Fibroblast of lung (primary cell): ENCODE measurements at places on chromosomes 12 and 14.

DNA sequence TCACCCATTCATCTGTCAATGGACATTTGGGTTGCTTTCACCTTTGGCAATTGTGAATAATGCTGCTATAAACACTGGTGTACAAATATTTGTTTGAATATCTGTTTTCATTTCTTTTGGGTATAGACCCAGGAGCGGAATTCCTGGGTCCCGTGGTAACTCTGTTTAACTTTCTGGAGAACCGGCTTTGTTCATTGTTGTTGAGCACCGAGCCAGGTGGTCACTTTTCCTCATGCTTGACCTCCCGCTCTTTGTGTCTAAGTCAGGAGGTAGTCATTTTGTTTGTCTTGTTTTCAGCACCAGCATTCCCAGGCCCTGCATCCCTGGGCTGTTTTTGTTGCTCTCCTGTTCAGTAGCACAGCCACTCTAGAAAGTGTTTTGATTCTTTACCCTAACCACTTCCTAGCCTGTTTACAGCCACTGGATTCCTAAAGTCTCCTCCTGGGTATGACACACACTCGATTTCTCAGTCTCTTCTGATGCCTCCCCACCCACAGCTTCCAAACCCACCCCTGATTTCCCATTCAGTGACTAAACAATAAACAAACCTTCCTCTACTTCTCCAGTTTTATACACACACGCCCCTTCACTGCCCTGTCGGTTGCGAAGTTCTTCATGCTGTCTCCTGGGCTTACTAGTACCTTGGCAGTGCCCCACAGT lies 37.9 kb downstream of the B4GALNT3 start:
- no peak overlapping the region for H3K27ac ChIP-seq
- no peak for DNase-seq
- no peaks in the 10 kb centered on the region for H3K27me3 ChIP-seq
- H3K4me1 ChIP-seq = no peaks in the 10 kb centered on the region

DNA sequence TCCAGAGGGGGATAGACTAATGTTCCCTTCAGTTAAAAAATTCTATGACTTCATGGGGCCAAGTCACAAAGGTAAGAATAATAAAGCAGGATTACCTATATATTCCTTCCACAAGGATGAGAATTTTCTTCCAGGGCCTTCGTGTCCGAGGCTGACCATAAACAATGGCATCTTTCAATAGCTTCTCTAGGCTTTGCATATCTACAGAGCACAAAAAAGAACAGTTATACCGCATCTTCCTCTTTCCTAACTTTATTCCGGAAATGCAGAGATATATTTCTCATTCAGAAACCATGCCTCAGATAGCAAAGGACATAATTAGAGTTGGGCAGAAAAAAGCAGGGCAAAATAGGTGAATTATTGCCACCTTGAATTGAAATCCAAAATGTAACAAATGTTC lies 58.3 kb upstream of the ISM2 start:
- DNase-seq = no peak
- no peaks in the 10 kb centered on the region for H3K27me3 ChIP-seq
- peaks cover 5% of the 10 kb centered on the region for H3K36me3 ChIP-seq
- no peaks in the 10 kb centered on the region for H3K4me1 ChIP-seq
- H3K27ac ChIP-seq = no peak overlapping the region

DNA sequence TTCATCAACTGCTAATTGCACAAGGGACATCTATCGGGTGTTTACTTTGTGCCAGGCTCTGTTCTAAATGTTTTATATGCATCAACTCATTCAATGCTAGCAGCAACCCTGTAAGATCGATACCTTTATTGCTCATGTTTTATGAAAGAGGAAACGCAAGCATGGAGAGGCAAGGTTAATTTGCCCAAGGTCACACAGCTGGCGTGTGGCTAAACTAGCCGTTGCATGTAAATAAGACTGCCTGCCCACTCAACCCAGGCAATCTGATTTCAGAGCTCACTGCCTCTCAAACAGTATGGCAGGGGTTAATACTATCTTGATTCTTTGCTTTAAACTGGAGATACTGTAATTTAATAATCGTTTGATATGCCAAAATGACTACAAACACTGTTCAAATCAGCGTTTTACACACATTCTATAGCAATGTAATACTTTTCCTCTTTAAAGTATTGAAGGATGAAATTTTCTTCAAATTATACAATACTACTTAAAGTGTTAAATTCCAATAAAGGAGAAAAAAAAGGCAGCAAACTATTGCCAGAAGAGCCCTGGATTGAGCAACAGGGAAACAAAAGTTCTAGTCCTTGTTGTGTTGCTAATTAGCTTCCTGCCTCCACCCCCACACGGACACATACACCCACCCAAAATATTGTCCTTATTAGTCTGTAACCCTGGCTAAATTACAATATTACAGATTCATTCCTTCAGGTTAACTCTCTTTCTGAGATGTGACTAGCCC lies 39.1 kb upstream of the DHRS7 start:
- H3K4me3 ChIP-seq = no peak overlapping the region
- no peak overlapping the region for H3K27ac ChIP-seq
- H3K36me3 ChIP-seq = no peaks in the 10 kb centered on the region

GRCh38 chr14:103593577-103593976 lies 30.8 kb downstream of the COA8 start:
- peaks cover 3% of the 10 kb centered on the region for H3K36me3 ChIP-seq
- H3K27ac ChIP-seq = no peak overlapping the region
- H3K27me3 ChIP-seq = no peaks in the 10 kb centered on the region
- no peak for DNase-seq
- peaks cover 12% of the 10 kb centered on the region for H3K4me1 ChIP-seq
